Hypothalamus (tissue), 51 donors: ENCODE measurements at places on chromosomes 1 and 21.

- DNase-seq = no peak
Observed at GRCh38 chr1:201221201-201221846, 30.7 kb downstream of the IGFN1 start.

- no peak for DNase-seq
Observed at GRCh38 chr1:160534823-160535605, 12.0 kb upstream of the SLAMF6 start.

- DNase-seq = no peak
Observed at GRCh38 chr21:25507522-25507921, 99.8 kb downstream of the MRPL39 start.

GRCh38 chr1:227903061-227903521 is 44.6 kb downstream of the WNT9A start:
- no peak for DNase-seq

DNA sequence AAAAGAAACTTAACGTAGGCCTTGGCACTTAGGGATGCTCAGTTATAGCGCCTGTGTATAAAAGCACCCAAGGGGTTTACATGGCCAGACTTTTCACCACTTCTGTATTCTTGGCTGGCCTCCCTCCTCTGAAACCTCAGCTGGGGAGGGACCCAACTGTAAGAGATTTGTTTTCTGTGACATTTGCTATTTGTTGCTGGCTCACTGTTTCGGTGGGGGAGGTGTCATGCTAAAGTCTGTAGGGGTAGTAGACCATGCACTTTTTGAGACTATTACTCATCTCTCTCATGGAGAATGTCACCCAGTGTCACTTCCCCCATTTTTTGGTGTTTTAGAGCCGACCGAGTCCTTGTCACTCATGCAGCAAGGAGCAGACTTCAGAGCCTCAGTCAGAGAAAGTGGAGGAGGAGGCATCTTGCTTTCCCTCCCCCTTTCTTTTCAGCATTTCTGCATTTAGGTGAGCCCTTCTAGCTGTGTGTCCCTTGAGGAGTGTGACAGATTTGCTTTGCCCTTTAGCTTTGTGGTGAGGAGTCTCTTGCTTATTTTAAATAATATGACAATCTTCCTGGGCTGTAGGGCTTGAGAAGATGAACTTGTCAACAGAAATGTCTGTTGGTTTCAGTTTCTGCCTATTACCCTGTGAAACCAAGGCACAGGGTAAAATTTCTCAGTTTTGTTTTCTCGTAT is 160.1 kb downstream of the FASLG start:
- DNase-seq = no peak

- DNase-seq = no peak
Observed at GRCh38 chr1:70504176-70504820, 93.2 kb downstream of the CTH start.

DNA sequence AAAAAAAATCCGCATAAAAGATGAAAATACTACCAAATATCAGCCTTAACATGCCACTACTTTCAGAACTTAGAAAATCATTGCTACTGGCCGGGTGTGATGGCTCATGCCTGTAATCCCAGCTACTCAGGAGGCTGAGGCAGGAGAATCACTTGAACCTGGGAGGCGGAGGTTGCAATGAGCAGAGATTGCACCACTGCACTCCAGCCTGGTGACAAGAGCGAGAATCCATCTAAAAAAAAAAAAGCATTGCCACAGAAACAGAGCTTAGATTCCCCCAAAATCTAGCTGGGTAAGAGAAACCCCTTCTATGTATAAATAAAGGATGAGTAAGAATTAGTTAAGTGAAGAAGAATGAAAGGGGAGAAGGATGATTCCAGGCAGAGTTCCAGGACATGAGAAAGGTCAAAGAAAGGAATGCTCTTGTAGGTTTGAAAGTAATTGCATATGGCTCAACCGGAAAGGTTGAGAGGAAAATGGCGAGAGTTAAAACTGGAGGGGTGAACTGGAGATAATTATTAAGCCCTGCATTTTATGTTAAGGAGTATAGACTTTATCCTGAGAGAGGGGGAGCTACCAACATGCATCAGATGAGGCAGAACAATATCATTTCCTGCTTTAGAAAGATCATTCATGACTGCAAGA is 19.7 kb upstream of the NRDC start:
- DNase-seq = no peak

DNA sequence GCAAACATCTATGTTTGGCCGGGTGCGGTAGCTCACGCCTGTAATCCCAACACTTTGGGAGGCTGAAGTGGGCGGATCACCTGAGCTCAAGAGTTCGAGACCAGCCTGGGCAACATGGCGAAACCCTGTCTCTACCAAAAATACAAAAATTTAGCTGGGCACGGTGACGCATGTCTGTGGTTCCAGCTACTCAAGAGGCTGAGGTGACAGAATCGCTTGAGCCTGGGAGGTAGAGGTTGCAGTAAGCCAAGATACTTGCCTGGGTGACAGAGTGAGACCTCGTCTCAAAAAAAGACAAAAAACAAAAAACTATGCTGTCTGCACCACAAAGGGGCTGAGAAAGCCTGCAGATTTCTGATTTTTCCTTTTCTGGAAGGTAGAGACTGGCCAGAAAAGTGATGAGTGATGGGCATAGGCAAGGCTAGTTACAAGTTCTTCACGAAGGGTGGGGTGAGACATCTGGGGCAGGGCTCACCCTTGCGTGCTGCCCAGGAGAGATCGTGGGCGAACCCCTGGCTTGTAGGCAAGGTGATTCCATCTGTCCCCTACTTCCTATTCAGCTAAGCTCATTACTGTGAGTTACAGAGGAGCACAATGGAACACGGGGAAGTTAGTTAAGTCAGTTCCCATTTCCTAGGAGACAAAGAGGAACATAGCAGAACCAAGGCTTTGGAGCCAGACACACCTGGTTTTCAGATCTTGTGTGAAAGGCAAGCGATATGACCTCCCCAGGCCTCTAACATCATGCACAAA is 3.2 kb downstream of the SLC2A1 start:
- no peak for DNase-seq

DNA sequence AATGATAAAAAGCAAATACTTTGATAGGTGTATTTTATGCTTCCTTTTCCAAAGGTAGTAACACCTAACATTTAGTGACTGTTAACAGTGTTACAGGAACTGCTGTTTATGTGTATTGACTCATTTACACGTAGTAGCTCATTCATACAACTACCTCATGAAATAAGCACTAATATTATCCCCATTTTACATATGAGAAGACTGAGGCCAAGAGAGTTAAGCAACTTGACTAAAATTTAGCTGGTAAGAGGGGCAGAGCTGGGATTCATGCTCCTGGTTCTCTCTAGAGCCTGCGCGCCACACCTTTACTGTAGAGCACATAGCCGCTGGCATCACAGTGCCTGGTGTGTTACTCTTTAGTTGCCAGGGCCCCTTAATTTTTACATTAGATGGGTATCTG is 11.3 kb downstream of the ZBTB40 start:
- DNase-seq = no peak

GRCh38 chr1:162192763-162193162 is 123.3 kb downstream of the NOS1AP start:
- DNase-seq = no peak

DNA sequence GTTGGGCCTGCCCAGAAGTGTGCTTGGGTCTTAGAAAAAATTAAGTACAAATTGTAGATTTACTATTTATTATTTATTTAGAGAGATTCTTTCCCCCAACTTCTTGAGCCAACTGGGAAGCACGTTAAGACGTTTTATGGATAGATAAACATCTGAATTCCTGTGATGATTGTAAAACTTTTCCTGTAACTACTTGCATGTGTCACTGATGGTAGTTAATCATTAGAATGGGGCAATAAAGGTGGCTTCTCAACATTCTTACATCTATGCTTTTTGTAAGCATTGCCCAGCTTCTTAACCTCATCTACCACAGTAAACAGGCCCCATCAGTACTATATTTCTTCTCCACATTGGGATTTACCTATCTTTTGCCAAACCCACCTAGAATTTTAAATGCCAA is 559.8 kb downstream of the LMO4 start:
- no peak for DNase-seq

- DNase-seq = no peak
Observed at GRCh38 chr1:34611571-34611970, 143.3 kb upstream of the GJB5 start.

DNA sequence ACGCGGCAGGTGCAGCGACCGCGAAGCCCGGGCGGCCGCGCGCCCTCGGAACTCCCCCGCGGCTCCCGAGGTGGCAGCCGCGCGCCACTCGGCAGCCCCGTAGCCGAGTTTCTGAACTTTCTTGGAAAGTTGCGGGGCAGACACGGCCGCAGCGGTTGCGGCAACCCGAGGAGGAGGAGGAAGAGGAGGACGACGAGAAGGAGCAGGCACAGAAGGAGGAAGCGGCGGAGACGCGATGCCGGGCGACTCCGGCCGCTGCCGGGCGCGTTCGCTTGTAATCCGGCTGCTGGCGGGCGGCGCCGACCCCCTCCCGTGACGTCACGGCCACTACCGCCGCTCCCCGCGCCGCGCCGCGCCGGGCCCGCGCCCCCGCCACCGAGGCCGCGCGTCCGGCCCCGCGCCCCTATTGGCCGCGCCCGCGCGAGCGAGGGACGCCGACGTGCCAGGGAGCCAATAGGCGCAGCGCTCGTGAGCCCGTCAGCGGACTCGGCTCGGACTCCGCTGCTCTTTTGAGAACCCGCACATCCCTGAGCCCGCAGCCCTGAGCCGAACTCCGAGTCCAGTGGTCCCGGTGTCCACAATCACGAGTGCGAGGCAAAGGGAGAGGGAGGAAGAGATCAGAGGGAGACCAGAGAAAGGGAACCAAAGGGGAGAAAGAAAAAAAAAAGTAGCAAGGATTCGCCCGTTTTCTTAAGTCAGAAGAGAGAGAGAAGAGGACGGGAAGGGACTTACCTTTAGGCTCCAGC is 736 bp upstream of the BARHL2 start:
- DNase-seq = no peak

- DNase-seq = no peak
Observed at GRCh38 chr1:53331446-53332185, 3.7 kb upstream of the LRP8 start.

DNA sequence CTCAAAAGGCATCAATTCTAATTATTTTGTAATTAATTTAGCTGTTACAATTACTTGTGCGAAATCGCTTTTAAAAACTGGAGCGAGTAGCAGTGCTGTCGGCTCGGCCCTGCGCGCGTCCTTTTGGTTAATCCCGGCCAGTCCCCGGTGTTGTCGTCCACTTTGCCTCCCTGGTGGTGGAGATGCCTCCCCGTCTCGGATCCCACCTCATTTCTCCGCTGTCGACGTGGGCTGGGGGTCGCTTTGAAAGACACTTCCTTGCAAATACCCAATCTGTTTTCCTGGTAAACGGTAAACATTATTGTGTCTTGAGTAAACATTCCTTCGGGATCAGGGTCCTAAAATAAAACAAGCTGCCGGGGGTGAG is 3.7 kb downstream of the FOXD3 start:
- no peak for DNase-seq

GRCh38 chr1:235022341-235022980 is 106.2 kb downstream of the TOMM20 start:
- no peak for DNase-seq

- no peak for DNase-seq
Observed at GRCh38 chr1:199690496-199690895, 337.0 kb upstream of the NR5A2 start.

- DNase-seq = no peak
Observed at GRCh38 chr1:163265547-163265946, 56.2 kb upstream of the NUF2 start.

DNA sequence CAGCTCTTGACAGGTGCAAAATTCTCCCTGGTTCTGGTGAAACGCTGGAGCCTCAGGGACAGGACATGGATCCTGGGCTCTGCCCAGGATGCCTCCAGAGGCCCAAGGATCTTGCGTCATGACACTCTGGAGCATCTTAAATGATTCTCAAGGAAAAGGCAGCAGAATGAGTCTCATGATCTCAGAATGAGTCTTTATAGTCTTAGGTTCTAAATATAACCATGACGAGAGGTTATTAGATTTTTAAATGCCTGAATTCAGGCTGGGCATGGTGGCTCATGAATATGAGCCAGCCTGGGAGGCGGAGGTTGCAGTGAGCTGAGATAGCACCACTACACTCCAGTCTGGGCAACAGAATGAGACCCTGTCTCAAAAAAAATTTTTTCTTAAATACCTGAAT is 55.5 kb downstream of the ECE1 start:
- DNase-seq = no peak

DNA sequence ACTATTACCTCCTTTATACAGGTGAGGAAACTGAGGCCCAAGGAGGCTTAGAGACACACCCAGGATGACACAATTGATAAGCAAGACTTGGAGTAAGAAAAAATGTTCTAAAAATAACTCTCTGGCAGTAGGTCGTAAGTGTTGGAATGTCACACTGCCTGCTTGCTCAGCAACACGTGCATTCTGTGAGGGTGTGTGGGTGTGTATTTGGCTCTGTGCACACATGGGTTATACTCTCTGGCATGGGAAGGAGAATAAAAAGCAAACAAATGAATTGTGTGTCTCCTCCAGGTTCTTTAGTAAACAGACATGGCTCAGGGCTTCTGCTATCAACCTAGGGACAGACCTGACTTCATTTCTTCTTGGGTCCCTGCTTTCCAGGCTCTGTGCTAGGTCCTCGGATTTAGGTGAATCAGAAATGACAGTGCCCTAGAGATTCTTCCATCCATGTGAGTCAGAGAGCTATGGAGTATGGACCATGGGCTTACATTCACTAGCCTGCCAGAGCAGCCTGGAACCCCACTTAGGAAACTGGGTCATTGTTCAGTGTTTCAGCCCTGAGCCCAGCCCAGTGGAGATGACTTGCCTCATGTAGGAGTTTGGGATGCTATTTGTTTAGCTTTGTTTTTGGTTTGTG is 72.4 kb downstream of the ELAVL4 start:
- DNase-seq = no peak

GRCh38 chr1:151284013-151284577 is 2.0 kb downstream of the ZNF687 start:
- DNase-seq = no peak

- DNase-seq = no peak
Observed at GRCh38 chr1:224080115-224080774, 33.7 kb upstream of the FBXO28 start.

GRCh38 chr1:232443372-232443771 is 186.6 kb downstream of the SIPA1L2 start:
- DNase-seq = no peak

GRCh38 chr1:110309767-110310166 is 29.4 kb upstream of the RBM15 start:
- no peak for DNase-seq

DNA sequence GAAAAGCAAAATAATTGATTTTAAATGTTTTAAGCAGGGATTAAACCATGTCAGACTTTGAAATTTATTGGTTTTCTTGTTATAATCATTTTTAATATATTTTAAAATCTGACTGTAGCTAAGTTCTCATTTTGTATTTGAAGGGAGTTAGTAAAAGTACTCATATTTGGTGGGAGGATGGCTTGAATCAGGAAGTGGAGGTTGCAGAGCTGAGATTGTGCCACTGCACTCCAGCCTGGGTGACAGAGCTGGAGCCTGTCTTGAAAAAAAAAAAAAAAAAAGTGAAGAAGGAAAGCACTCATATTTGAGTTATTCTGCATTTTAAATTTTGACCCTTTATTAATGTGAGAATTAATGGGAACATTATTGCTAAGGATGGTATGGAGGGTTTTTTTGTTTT is 106.0 kb downstream of the RABGAP1L start:
- DNase-seq = no peak

GRCh38 chr21:44975720-44976555 is 36.1 kb downstream of the SLX9 start:
- DNase-seq = no peak

- no peak for DNase-seq
Observed at GRCh38 chr1:192477630-192478029, 97.9 kb upstream of the RGS1 start.

- DNase-seq = no peak
Observed at GRCh38 chr1:13228343-13228781, 2.4 kb upstream of the PRAMEF18 start.
